ENCODE measurements at places on chromosomes 2 and 18.

DNA sequence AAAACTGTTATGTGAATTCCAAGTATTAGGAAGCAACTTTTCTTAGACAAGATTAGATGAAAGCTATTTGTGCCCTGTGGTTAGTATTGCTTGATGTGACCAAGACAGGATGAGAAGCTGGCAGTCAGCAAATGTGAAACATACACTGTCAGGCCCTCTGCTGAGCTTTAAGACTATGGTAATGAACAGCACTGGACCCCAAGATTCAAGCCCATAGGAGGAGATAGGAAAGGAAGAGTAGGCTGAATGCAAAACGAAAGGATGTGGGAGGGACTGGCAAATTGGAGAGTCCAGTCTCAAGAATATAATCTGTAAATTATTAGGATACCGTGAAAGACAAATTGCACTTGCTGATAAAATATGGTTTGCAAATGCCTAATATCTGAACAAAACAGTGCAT, 16.4 kb downstream of the BZW1 start:
- no peak for DNase-seq

DNA sequence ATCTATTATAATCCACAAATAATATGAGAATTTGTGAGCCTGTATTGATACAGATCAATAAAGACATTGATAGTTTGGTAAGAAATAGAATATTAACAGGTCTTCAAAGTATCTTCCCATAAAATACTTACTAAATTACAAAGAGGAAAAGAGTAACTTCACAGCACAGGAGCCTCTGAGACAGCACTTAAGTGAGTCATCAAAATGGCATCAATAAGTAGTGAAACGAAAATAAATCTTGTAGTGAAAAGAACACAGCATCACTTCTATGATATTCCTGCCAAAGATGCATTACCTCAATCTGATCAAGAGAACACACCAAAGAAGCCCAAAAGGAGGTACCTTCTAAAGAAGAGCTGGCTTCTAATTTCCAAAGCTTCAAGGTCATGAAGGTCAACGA, 116.4 kb downstream of the CBLN2 start:
- no peak for DNase-seq

DNA sequence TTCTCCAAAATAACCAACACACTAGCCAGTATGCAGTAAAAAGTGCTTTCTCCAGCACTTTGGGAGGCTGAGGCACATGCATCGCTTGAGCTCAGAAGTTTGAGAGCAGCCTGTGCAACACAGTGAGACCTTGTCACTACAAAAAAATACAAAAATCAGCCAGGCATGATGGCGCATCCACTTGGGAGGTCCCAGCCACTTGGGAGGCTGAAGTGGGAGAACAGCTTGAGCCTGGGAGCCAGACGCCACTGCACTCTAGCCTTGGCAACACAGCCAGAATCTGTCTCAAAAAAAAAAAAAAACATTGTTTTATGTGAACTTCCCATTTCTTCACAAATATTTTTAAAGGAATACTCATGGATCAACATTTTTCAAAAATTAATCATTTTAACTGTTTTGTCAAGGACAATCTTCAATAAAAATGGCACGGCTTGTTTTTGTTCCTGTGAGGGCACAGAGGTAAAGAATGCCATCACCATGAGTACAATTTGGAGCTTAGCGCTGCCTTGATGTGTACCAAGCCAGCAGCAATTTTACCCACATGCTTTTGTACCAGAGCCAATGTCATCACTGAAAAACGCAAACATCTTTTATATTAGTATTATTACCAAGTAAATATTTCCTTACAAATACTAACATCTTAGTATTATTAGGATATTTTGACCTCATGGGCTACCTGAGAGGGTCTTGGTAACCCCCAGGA, 26.7 kb downstream of the RAB1A start:
- DNase-seq, result no peak

GRCh38 chr2:109680523-109681297, 66.5 kb downstream of the SOWAHC start:
- DNase-seq, result no peak

DNA sequence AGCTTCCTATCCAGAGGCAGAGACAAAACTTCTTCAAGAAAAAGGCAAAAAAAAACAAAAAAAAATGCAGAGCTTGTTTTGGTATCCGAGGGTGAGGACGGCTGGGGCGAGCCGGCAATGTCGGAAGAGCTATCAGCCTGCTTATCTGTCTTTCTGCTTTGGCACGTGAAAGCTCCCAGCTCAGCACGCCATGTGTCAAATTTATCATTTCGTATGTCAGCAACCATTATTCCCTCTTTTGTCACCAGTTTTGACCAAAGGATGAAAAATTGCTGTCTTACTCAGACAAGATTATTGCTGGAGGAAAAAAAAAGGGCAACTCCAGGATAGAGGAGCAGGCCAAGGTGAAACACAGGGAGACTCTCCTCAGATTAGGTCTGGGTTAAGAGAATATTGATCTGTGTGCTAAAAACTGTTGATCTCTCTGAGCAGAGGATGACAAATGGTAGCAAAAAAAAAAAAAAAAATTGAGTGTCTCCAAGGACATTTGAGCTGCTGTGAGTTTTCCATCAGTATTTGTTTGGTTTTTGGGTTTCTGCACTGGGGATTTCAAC, 532.0 kb upstream of the POU3F3 start:
- DNase-seq, result no peak

DNA sequence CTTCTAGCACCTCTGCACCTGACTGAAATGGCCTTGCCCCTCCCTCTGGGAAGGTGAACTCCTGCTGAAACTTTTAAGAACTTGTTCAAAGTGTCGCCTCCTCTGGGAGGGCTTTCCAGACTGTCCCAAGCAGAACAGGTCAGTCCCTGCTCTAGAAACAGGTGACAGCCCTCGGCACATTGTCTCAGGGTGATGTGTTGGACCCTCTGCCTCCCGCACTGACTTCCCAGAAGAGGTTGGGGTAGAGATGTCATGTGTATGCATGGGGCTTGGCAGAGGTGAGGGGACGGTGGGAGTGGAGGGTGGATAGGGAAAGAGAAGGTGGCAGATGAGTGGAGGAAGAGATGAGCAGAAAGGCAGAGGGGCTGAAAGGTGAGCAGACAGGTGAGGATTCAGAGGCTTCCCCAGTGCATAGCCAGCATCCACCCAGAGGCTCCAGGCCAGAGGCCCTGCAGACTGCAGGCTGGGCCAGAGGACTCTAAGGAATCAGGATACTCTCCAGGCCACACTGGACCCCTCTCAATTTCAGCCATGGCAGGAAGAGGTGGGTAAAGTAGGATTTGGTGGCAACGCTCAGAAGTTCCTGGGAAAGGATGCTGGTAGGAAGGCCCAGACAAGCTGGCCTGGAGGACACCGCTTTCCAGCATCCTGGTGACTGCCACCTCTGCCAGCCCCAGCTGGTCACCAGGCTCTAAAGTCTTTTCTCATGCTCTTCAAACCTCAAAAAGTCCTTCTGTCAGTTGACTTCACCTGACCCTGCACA, 24.8 kb upstream of the TNS1 start:
- DNase-seq, result no peak

DNA sequence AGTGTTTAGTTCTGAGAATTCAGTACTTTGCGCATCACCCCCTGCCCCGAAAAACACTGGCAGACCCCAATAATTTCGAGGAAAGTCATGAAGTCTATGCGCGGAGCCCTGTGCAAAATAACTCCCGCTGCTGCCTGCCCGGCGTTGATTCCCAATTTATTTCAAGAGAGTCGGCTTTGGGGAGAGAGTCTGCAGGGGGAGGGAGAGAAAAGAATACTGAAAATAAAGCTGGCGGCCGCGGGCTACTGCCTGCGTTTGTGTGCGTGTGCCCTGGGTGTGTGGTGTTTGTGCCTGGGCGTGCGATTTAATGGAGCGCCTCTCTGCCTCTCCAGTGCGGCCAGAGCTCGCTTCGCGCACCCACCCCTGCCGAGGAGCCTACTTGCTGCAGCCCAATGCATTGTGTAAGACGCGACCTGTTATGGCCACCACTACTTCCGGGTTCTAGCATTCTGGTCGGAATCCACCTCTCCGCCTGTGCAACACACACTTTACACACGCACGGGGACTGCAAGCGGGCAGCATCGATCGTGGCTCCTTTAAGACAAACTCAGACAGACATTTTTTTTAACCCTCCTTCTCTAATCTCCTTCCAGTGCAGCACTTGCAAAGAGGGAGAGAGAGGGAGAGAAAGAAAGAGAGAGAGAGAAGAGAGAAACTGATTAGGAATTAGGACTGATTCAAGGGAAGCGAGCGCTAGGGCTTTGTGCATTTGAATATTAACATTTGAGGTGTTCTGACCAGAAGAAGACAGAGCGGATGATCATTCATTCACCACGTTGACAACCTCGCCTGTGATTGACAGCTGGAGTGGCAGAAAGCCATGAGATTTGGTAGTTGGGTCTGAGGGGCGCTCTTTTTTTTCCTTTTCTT, at the start of gene MEIS1:
Gene MEIS1 (plus strand): TSS at position 447 of the 870 bp plus-strand sequence. CDS start 732 bp downstream, outside the sequence.
- peak; percentile 68 for DNase-seq

- DNase-seq, result no peak
Measured at GRCh38 chr2:237955640-237956401, 11.0 kb upstream of the UBE2F start.

DNA sequence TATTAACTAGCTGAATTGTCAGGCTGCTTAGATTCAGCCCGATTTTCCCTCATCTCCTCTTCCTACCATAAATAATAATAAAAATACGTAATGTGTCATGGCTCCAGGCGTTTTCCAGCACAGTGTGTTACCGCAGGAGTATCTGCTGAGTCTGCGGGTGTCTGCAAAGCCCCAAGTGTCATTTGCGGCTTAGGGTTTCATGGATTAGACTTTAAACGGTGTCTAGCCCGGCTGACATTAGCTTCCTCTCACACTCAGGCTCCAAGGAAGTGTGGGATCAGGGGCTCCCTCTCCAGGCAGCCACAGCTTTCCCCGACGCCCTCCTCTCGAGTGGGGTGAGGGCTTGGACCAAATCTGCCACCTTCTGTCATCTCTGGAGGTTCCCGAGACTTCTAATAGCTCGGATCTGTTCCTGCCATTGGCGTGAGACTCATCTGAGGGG, 14.1 kb upstream of the HOXD1 start:
- no peak for DNase-seq

- DNase-seq, result no peak
Measured at GRCh38 chr2:156396126-156396525, 40.1 kb upstream of the GPD2 start.

DNA sequence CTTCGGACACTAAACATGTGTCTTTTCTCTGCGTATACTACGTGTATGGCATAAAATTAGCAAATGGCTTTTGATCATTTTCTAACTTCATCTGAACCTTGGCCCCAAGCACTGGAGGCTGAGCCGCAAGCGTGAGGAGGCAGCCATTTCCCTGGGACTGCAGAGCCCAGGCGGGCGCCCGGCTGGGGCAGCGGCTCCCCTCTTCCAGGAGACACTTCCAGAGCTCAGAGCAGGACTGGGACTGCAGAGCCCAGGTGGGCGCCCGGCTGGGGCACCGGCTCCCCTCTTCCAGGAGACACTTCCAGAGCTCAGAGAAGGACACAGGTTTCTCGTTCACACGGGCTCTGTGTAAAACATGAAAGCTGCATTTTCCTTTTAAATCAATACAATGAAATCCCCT, 484.1 kb upstream of the SALL3 start:
- DNase-seq, result no peak

DNA sequence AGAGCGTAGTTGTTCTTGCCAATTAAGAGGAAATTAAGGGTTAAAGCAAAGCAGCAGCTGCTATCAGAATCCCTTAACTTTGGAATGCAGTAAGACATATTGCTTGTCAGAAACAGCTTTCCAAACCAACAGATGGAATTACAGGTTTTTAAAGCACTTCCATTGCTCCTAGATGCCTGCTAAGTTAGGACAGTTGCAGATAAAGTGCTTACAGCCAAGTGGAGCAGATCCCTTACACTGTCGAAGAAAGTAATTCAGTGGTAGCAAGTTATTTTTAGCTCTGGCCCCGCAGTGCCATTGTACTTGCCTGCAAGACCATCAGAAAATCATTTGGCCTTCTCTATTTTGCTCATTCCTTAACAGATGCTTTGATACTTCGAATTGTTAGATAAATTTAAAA, 5.4 kb downstream of the PDK1 start:
- no peak for DNase-seq

DNA sequence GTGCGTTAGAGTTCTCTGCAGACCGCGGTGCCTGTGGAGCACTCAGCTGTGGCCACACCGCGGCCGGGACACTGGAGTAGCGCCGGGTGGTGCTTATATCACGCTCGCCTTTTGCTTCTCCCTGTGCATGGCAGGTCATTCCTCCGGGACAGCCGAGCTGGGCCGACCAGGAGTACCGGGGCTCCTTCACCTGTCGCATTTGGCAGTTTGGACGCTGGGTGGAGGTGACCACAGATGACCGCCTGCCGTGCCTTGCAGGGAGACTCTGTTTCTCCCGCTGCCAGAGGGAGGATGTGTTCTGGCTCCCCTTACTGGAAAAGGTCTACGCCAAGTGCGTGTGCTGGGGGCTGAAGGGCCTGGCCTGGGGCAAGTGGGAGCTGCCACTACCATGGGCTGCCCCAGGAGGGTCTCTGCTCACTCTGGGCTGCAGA, 4.2 kb downstream of the CAPN10 start:
- no peak for DNase-seq

DNA sequence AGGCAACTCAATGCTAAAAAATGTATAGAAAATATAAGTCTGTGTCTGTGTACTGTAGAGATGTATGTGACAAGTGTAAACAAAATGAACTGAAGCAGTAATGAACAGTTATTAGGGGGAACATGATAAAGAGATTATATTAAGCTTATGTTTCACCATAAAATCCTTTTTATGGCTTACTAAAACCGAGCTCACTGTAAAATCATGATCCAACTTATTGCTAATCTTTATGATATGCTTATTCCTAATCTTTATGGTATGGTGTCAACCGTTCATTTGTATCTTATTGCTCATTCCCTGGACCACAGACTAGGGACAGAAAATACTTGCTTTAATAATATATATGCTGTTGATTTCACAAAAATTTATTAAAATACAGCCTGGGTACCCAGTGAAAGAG, 62.1 kb downstream of the TNFRSF11A start:
- DNase-seq, result no peak

GRCh38 chr2:38737925-38738324, 13.2 kb downstream of the SRSF7 start:
- DNase-seq, result no peak

DNA sequence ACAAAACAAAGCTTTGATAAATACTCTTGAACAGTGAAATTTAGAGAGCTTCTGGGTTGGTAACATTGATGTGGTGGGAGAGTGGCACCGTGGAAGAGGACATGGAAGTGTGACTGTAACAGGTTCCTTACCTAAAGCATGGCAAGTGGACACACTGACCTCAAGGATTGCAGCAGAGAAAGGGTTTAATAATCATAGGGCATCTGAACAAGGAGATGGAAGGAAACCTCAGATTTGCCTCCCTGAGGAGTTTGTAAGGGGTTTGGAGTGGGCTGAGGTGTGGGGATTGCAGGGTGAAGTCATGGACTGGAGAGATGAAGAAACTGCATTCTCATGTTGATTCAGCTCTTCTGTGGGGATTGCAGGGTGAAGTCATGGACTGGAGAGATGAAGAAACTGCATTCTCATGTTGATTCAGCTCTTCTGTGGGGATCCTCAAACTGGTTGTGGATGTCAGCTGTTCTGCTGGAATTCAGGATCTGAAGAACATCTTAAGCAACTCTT, 83.8 kb upstream of the TLK1 start:
- DNase-seq, result no peak

- no peak for DNase-seq
Measured at GRCh38 chr2:46134531-46135227, 162.5 kb upstream of the EPAS1 start.

GRCh38 chr2:173590276-173590861, 235.7 kb downstream of the CDCA7 start:
- no peak for DNase-seq
